Stimulated activated CD4-positive, alpha-beta T cell treated with anti-CD3 and anti-CD28 coated beads, Interleukin-12 subunit alpha, Interleukin-12 subunit beta, amount 100 ng/mL, for 4 hours (primary cell): ENCODE measurements at places on chromosomes 3 and 15.

- DNase-seq, result no peak
These were observed 73.6 kb downstream of the APBA2 start for GRCh38 chr15:28959326-28959725.

GRCh38 chr3:134251731-134252391, 1.2 kb upstream of the RYK start:
- no peak for DNase-seq

GRCh38 chr3:61832375-61833229, 271.2 kb downstream of the PTPRG start:
- no peak for DNase-seq

- no peak for DNase-seq
These were observed 119.9 kb downstream of the MBNL1 start for GRCh38 chr3:152388631-152389030.

DNA sequence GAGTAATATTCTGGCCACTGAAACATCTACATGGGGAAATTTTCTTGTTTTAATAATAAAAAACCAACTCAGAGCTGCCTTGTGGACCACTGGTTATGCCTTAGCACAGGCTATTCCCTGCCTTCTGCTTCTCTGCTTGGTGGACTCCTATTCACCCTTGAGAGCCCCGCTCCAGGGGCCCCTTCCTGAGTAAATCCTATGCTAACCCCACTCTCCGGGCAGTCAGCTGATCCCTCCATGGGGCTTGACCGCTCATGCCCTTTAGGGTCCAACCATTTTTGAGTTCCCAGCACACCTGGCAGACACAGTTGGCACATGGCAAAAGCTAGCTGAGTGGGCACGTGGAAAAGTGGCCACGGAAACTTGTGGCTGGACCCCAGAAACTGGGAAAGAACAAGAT, 38.2 kb downstream of the ATP2B2 start:
- DNase-seq, result no peak

DNA sequence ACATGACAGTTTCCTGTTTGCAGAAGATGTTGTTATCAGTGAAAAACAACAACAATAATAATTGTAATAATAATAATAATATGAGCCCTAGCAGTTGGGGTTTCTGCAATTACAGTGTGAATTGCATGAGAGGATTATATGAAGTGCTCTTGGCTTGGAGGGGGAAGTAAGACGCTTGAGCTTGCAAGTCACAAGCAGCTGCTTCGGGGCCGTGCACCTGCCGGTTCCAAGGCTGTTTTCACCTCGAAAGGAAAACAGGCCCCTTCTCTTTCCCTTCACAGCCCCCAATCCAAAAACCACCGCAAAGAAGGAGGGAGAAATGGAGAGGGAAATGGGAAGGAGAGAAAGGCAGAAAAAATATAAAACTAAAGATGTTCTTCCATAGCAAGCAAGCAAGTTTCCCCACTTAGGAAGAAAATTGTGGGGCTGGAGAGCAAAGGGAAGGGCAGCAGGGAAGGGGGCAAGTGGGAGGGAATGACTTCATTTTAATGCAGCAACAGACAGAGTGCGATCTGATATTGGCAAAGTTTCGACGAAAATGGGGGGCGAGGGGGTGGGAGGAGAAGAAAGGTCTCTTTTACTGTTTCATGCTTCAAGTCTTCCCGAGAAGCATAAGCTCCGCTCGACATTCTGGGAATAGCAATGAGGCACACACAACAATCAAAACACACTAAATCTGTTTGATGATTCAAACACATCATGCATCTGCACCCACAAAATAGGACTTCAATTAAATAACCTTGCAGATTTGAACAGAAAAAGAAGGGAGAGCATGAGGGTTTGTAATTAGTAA, 284.2 kb upstream of the ATP11B start:
- no peak for DNase-seq

DNA sequence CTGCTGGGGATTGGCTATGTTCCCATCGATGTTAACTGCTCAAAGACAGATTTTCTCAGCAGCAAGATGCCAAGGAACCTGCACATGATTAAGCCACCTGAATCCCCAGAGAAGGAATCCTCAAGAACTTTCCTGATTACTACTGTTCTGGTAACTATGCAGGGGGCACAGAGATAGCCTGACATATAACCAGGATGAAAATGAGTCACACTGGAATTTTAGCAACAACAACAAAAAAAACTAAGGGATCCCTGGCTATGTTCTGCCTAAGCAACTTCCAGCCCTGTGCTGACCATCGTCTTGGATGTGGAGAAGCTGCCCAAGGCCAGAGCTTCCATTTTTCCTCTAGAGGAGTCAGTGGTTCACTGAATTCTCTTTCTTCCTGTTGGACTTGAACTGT, 13.8 kb downstream of the RIOX2 start:
- DNase-seq, result no peak

DNA sequence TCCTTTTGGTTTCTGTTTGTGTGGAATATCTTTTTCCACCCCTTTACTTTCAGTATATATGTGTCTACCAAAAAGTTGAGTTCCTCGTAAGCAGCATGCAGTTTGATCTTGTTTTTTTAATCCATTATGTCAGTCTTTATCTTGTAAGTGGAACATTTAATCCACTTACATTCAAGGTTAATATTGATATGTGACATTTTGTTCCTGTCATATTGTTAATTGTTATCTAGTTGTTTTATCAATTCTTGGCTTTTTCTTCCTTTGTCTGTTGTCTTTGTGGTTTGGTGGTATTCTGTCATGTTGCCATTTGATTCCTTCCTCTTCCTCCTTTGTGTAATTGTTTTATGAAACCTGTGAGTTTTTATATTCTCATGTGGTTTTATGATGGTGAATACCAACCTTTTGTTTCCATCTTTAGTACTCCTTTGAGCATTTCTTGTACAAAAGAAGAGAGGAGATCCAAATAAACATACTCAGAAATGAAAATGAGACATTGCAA, 43.4 kb upstream of the XCR1 start:
- DNase-seq, result no peak

- DNase-seq, result no peak
These were observed 15.9 kb upstream of the ABHD2 start for GRCh38 chr15:89072277-89072869.

- DNase-seq, result peak; percentile 61
These were observed at the start of gene DOCK3 for GRCh38 chr3:50674349-50675178. DOCK3 (plus strand) TSS chr3:50674927; CDS start chr3:50675264, 337 bp downstream.

GRCh38 chr15:77094397-77095030, 23.6 kb upstream of the TSPAN3 start:
- DNase-seq, result no peak

DNA sequence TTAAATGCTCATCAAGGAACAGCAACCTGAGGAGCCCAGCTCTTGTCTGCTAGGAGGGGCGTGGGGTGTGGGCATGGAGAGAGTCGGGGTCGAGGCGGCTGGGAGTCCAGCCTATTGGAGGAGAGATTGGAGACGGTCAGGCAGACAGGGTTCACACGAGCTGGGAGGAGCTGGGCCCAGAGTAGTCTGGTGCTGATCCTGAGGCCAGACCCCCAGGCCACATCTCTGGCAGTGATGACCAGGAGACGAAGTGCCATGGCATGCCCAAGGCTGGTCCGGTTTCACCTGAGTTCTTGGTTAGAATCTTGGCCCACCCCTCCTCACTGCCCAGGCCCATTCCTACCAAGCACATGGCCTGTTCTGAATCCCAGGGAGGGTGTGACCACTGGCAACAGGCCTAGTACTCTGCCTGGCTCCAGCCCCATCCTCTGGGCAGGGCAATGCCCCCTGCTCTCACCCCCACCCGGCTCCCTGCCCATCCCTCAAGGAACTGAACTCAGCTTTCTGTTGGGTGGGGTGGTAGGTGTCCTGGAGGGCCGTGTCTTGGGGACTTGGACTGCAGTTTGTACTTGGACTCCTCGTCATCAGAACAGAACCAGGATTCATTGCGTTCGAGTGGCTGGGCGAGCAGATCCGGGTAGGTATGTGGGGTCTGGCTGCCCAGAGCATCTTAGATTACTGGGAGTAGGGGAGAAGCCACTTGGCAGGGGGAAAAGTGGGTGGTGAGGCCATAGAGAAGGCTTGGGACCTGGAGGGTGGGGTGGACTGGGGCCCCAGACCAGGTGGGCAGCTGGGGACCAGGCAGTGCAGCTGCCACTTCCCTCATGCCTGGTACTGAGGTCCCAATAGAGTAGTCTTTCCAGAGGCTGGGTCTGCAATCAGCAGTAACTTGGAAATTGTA, 20.8 kb downstream of the SLC28A1 start:
- no peak for DNase-seq

DNA sequence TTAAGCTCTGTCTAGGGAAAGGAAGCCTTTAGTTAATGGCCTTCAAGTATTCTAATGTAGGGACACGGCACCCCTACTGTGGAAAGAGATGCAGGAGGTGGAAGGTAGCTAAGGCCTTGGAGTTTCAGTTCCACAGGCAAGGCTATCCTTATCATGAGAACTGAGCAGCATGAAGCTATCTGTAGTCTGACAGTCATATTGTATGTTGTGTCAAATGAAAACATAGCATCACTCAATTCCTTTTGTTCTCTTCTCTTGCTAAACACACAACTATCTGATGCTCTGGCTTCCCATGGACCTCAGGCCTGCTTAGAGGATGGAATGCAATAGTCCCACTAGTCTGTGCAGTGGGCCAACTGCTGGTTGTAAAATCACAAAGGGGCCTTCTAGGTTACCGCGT, 380.9 kb downstream of the FHIT start:
- no peak for DNase-seq

DNA sequence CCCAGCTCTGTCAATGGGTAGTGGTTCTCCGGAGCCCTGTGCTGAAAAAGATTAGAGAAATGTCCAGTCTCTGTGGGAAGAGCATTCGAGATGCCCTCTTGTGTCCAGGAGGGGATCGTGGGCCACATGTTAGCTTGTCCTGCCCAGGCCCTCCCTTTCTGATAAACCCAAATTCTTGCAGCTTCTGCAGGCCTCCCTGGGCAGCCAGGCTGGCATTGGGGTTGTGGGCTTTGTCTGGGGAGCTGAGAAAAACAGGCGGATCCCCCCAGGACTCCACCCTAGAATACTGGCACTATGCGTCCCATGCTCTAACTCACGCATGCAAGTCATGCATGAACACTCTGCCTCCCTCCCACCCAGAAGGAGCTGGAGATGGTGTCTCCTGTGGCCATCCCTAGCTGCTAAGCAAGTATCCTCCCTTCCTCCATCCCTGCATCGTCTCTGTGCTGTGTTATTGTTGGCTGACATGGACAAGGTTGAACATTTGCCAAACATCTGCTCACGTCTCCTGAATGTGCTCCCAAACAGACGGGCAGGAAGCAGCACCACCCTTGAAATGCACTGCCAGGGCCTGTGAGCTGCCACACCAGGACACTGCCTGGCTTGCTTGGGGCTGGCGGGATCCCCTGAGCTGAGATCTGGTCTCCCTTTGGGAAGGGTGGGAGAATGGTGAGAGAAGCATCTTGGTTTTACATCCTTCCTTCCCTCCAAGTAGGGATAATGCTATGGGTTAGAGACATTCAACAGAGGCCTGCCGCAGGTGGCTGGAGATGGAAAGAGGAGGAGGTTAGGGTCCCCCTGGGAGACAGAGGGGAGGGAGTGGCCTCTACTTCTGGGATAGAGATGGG, 26.5 kb downstream of the CFAP161 start:
- DNase-seq, result no peak

- no peak for DNase-seq
These were observed 72.0 kb upstream of the ADAMTS9 start for GRCh38 chr3:64759811-64760210.

DNA sequence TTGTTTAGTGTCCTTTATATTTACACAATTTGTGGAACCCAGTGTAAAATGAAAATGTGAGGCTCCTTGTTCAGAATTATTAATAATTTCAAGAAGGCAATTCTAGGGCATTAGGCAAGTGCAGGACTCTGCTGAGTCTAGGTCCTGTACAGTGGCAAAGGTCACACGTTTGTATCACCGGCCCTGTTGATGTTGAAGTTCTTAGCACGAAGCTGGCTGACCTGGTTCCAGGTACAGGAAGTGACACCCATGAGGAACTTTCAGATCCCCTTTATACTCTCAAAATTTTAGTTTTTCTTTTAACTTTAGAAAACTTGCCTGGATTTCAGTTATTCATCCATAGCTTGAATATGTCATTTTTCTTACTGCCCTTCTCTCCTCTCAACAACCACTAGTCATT, 349.4 kb downstream of the CNTN6 start:
- DNase-seq, result no peak

DNA sequence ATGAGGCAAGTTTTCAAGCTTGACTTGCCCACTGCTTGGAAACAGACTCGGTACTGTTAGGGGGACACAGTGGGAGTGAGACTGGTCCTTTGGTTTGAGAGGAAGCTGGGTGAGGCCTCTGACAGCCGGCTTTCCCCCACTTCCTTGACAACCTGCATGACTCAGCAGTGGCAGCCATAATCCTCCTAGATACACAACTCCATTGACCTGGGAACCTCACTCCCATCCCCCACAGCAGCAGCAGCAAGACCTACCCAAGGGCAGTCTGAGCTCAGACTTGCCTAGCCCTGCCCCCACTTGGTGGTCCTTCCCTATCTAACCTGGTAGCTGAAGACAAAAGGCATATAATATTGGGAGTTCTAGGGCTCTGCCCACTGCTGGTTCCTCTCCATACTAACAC, 1043.5 kb upstream of the ALCAM start:
- no peak for DNase-seq

DNA sequence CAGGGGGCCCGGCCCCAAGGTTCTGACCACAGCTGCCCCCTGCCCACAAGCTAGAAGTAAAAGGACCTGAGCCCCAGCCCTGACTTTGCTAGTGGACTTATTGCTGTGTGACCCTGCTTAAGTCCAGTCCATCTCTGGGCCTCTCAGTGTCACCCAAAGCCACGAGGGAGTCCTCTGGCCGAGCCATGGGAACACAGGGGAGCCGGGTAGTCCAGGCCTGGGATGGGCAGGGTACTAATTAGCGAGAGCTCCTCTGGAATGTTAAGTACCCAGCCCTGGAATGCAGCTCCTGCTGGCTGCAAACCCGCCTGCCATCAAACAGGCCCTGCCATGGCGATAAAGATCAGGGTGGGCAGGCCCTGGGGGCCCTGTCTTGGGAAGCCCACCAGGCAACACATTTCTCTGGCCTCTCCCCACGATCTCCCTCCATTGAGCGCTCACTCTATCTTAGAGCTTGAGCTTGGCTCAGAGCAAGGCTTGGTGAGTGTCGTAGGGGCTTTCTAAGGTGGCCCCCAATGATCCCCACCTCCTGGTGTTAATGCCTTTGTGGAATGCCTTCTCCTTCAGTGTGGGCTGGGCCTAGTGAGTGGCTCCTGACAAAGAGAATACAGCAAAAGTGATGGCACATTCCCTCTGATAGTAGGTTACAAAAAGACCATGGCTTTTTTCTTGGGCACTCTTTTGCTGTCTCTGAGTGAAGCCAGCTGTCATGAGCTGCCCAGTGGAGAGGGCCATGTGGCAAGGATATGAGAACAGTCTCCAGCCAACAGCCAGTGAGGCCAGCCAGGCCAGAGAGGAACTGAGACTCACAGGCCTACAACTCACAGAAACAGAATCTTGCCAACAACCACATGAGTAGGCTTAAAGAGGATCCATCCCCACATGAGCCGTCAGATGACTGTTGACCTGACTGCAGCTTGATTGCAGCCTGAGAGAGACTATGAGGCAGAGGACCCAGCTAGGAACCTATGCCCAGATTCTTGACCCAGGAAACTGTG, 133.1 kb downstream of the SMAD6 start:
- no peak for DNase-seq

GRCh38 chr3:134608771-134609435, 41.9 kb downstream of the KY start:
- no peak for DNase-seq
